CD4-positive, CD25-positive, alpha-beta regulatory T cell (primary cell): ENCODE measurements at places on chromosomes 11 and 22. TPM values are rescaled to one million over a fixed set of nuclear protein-coding genes. Genes with fewer than 3 reads are reported as not detected.

DNA sequence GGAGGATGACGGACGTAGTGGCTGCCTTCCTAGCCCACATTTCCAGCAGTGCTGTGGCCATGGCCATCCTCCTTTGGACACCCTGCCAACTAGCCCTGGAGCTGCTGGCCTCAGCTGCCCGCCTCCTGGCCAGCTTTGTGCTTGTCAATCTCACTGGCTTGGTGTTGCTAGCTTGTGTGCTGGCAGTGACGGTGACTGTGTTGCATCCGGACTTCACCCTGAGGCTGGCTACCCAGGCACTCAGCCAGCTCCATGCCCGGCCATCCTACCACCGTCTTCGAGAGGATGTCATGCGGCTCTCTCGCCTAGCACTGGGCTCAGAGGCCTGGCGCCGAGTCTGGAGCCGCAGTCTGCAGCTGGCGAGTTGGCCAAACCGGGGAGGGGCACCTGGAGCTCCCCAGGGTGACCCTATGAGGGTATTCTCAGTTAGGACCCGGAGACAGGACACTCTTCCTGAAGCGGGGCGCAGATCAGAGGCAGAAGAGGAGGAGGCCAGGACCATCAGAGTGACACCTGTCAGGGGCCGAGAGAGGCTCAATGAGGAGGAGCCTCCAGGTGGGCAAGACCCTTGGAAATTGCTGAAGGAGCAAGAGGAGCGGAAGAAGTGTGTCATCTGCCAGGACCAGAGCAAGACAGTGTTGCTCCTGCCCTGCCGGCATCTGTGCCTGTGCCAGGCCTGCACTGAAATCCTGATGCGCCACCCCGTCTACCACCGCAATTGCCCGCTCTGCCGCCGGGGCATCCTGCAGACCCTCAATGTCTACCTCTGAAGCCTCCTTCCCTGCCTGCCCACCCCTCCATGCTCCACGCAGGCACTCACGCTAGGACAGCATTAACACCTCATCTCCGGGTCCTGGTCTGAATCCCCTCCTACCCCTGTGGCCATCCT is 1.6 kb downstream of the RNF26 start:
- DNase-seq, result no peak

Gene IFITM1
- 1,434 TPM for polyA plus RNA-seq

Gene TMEM151A
- polyA plus RNA-seq, result not detected

Gene TIGD3
- polyA plus RNA-seq, result 0.84 TPM

Gene DENND6B
- 0.69 TPM for polyA plus RNA-seq
